ENCODE measurements at places on chromosomes 12 and 14.

- DNase-seq: no peak
Measured at GRCh38 chr14:32724867-32725471, 213.7 kb upstream of the NPAS3 start.

DNA sequence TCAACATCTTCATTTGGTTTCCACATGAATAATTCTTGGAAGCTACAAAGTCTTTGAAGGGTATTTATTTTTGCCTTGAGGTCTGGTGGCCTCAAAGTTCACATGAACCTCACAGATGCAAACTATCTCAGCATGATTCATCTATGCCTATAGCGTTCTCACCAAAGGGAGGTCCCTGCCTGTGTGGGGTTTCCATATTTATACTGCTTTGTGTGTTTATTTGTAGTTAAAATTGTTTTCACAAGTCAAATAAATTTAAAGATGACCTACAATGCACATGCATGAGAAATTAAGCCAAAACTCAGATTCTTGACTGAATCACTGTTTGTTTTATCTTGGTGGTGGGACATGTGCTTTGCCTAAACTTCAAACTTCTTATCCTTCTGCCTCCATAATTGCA, 176.7 kb downstream of the PPM1H start:
- DNase-seq: no peak

GRCh38 chr12:47028981-47029708, 50.3 kb upstream of the PCED1B start:
- DNase-seq: no peak

- no peak for DNase-seq
Measured at GRCh38 chr14:91580876-91581577, 70.9 kb upstream of the PPP4R3A start.

DNA sequence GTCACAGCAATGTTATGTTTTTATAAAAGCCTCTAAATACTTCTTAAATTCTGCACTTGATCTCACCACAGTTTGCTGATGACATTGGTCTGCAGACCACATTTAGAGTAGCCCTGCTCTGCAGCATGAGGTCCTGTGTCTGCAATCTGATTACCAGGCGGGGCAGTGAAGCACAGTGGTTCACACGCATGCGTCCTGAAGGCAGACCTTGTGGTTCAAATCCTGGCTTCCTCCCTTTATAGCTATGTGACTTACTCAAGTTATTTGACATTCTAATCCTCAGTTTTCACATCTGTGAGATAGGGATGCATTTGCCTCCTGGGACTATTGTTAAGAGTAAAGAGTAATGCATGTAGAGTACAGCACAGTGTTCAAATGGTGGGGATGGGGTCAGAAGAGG, 50.3 kb downstream of the BMAL2 start:
- DNase-seq: no peak

- no peak for DNase-seq
Measured at GRCh38 chr12:112096070-112096469, 12.5 kb downstream of the NAA25 start.

GRCh38 chr12:45051572-45052125, 750 bp upstream of the DBX2 start:
- no peak for DNase-seq

- DNase-seq: no peak
Measured at GRCh38 chr12:98727196-98727595, 82.1 kb downstream of the APAF1 start.

Measured in C1 segment of cervical spinal cord (tissue), 14 donors.